BE2C (cell line): ENCODE measurements at places on chromosomes 7 and 10.

GRCh38 chr10:117166418-117167345 lies 28.6 kb upstream of the VAX1 start:
- DNase-seq = no peak

- no peak for DNase-seq
These were observed 16.2 kb upstream of the MACC1 start for GRCh38 chr7:20233362-20233761.

DNA sequence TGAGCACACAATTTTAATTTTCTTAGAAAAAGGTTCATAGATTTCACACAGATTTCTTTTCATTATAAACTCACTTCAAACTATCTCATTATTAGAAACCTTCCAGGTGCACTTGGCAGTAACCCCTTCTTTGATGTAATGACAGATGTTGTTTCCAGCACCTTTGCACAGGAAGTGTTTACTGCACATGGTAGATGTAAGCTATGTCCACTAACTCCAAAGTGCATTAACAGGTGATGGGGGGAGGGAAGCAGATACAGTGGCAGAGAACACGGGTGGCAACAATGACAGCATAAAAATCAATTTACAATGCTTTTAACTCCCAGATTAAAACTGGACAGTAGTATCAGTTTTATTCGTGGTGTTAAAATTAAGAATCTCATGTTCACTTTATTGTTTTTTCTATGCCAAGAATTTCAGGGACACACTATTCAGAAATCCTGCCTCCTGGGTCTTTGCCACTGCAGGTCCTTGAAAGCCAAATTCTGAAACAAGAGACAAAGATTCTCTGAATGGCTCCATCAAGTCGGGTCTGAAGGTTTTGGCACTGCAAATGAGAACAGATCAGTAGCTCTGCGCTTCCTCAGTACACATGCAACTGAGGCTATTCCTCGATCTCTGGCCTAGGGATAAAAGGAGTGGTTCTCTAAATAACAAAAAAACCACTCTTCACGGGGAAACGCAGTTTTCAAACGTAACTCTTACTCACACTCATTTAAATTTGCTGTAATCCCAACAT lies 187.7 kb downstream of the JAZF1 start:
- no peak for DNase-seq

DNA sequence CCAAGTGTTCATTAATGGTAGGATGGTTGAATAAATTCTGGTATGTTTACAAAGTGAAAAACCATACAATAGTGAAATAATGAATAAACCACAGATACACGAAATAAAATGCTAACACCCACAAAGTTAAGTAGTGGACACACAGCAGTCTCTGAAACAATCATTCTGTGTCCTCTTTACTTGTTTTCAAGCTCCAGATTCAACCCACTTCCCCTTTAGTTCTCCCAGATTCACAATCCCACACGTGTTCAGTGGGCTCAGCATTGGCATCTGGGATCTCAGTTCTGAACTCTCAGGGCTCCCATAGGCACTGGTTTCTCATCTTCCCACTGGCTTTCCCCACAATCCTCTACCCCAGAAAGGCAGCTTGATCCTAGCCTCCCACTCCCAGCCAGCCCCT lies 44.9 kb downstream of the SEM1 start:
- DNase-seq = no peak

DNA sequence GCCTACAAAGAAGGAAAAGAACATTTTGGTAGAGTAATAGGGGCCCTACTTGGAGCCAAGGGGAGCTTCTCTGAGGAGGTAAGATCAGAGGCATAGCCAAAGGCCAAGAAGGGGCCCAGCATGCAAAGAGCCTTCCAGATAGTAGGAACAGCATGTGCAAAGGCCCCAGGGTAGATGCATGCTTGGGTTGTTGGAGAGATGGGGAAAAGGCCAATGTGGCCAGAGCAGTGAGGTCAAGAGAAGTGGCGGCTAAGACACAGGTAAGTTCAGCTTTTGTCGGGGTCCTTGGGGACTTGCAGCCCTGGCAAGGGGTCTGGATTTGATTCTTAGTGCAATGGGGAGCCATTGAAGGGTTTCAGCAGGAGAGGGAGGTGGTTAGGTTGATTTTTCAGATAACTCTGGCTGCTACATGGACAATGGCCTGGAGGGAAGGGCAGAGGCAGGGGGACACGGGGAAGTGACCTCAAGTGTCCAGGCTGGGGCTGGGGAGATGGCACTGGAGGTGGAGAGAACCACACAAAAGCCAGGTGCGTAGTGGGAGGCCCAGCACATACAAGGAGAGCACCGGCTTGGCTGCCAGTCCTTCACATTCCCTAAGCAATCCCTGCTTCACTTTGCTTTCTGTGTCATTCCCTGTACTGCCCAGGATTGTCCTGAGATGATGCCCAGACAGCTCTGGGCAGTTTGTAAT lies 16.5 kb downstream of the GRID1 start:
- no peak for DNase-seq

GRCh38 chr7:127741764-127742375 lies 89.9 kb downstream of the SND1 start:
- no peak for DNase-seq

GRCh38 chr7:18235819-18236218 lies 208.2 kb upstream of the PRPS1L1 start:
- DNase-seq = no peak

- peak; percentile 83 for DNase-seq
These were observed 470.0 kb downstream of the SUGCT start for GRCh38 chr7:40604601-40605438.

- DNase-seq = peak; percentile 49
These were observed 117.3 kb downstream of the SVIL start for GRCh38 chr10:29517352-29517923.

- DNase-seq = no peak
These were observed 39.6 kb downstream of the GPRIN2 start for GRCh38 chr10:46516660-46517416.
